ENCODE measurements at places on chromosomes 6 and 20.

GRCh38 chr6:134604014-134604676, 286.2 kb upstream of the SGK1 start:
- no peak for DNase-seq

DNA sequence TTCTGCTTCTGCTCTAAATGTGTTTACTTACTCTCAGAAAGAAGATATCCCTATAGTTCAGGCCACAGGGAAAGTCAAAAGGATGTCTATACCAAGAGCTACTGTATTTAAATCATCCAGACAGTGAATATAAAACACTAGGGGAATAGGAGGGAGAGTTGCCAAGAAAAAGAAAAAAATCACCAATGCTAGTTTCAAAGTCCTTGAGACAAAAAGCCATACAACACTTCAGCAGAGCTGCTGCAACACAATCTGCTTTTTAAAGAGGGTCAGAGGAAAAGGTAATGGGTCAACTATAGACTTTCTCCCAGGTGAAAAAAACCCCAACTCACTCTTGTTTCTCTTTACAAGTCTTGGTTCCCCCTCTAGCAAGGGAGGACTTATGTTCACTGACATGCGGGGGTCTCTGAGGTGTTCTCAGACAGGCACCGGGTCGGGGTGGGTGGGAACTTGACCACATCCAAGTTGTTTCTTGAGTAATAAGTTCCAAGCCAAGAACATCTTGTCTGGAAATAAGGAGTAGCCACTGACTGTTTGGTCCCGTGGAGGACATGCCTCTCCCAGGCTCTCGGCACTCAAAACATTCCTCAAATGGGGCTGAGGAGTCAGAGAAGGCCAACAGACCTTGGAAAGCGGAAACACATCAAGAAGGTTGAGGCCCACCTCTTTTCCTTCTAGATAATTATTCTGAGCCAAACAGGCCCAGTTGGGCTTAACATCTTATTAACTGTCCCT, 47.7 kb downstream of the GJA10 start:
- no peak for DNase-seq

DNA sequence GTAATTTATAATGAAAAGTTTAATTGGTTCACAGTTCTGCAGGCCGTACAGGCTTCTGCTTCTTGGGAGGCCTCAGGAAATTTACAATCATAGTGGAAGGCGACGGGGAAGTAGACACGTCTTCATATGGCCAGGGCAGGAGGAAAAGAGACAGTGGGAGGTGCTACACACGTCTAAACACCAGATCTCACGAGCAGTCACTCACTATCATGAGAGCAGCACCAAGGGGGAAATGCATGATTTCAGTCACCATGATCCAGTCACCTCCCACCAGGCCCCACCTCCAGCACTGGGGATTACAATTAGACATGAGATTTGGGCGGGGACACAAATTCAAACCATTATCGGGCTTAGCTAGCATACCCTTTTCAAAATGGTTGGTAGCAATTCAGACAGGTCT, 41.2 kb downstream of the EIF2S2 start:
- no peak for DNase-seq

GRCh38 chr6:30000156-30000791, 57.9 kb downstream of the HLA-A start:
- DNase-seq, result no peak

DNA sequence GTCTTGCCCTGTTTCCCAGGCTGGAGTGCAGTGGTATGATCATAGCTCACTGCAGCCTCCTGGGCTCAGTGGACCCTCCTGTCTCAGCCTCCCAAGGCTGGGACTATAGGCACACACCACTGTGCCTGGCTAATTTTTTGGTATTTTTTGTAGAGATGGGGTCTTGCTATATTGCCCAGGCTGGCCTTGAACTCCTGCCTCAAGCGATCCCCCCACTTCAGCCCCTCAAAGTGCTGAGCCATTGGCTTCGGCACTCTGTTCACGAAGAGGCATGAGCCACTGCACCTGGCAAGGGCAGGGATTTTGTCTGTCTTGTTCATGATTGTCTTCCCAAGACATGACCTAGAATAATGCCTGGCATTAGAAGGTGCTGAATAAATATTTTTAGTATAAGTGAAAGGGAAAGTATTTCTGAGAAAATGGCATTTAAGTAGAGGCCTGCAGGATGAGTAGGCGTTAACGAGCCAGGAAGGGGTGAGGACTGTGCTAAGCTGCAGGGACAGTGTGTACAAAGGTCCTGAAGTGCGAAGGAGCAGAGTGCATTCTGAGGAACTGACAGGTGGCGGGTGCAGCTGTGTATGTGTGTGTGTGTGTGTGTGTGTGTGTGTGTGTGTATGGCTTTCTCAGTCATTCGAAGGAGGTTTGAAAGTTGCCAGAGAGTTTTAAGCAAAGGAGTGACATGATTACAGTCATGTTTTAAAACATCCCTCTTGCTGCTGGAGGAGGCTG, 43.0 kb downstream of the VEGFA start:
- peak; percentile 52 for DNase-seq

- DNase-seq, result no peak
These were observed 34.9 kb upstream of the TNFAIP3 start for GRCh38 chr6:137832110-137832509.
